ENCODE measurements at places on chromosomes 6 and 20. TPM values are rescaled to one million over a fixed set of nuclear protein-coding genes. Genes with fewer than 3 reads are reported as not detected.

The BMP7 gene
- total RNA-seq, result not detected

GRCh38 chr20:62584671-62585460, 57.4 kb upstream of the SLCO4A1 start:
- peaks cover 3% of the 10 kb centered on the region for H3K4me1 ChIP-seq
- no peak for DNase-seq
- peaks cover 51% of the 10 kb centered on the region for H3K27me3 ChIP-seq
- no peak overlapping the region for H3K4me3 ChIP-seq

The OPRM1 gene
- not detected for total RNA-seq

GRCh38 chr6:154921482-154921881, 73.6 kb upstream of the TIAM2 start:
- H3K4me1 ChIP-seq, result no peaks in the 10 kb centered on the region
- no peaks in the 10 kb centered on the region for H3K36me3 ChIP-seq
- H3K4me3 ChIP-seq, result no peak overlapping the region

DNA sequence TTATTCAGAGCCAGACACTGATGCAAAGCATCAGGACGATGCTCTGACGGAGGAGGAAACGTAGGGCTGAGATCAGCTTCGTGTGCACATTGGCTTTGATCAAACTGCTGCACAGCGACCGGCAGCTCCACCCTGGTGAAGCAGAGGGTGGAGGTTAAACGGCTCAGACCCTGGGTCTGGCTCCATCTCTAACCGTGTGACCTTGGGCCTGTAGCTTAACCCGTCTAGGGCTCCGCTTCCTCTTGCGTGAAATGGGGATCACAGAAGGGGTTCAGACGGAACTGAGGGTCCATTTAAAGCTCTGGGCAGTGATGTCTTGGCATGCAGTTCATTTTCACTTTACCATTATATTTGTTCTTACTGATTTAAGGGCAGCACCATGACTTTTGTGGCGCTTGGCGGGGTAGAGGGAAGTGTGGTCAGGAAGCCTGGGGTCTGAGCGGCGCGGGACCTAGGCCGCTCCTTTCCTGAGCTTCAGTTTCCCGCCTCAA, 644 bp downstream of the RBL1 start:
- peak overlapping the region; percentile 92 for H3K27ac ChIP-seq
- H3K36me3 ChIP-seq, result peaks cover 12% of the 10 kb centered on the region
- peak; percentile 49 for DNase-seq
- H3K27me3 ChIP-seq, result no peaks in the 10 kb centered on the region
- peaks cover 37% of the 10 kb centered on the region for H3K4me1 ChIP-seq

The DLK2 gene
- total RNA-seq, result 0.36 TPM

DNA sequence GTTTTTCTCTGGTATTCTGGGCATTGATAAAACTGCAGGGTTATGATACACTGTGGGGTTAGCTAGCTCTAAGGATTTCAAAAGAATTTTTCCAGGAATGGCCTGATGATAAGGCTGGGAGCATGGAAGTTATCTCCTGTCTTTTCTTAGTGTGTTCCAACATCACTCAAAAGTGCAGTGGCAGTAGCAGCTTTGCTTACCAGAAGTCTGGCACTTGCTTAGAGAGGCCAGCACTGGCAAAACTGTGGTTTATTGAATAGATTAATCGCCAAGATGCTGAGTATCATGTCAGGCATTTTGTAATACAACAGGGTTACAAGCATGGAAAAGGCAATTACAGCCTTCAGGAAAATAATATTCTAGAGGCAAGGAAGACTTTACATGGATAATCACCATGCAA, 719.5 kb upstream of the GJE1 start:
- H3K27ac ChIP-seq, result no peak overlapping the region
- no peak overlapping the region for H3K4me3 ChIP-seq
- no peaks in the 10 kb centered on the region for H3K36me3 ChIP-seq
- no peaks in the 10 kb centered on the region for H3K4me1 ChIP-seq

GRCh38 chr6:27280064-27280539, 32.0 kb downstream of the POM121L2 start:
- H3K27ac ChIP-seq, result no peak overlapping the region
- H3K4me3 ChIP-seq, result no peak overlapping the region
- H3K4me1 ChIP-seq, result peaks cover 2% of the 10 kb centered on the region
- no peaks in the 10 kb centered on the region for H3K36me3 ChIP-seq

The SLC35F1 gene
- total RNA-seq, result not detected

The PTCRA gene
- not detected for total RNA-seq

The ZC3H12D gene
- total RNA-seq, result 71.0 TPM

DNA sequence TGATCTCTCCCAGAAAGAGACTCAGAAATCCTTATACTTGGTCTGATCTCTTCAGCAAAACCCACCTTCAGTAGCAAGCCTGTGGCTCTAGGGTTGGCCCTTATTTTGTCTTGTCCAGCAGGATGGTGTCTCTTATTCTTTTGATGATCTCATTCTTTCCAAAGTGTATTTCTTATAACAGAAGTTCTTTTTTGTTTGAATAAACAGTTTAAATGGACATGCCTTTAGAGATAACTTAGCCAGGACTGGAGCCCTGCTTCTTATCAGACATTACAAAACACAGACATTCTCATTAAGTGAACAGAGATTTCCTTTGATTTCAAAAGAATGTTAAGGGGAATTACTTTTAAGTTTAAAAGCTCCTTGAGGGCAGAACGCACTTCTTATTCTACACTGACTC, 31.7 kb downstream of the KCNS1 start:
- H3K36me3 ChIP-seq, result peaks cover 62% of the 10 kb centered on the region
- H3K4me3 ChIP-seq, result no peak overlapping the region
- no peaks in the 10 kb centered on the region for H3K27me3 ChIP-seq
- H3K4me1 ChIP-seq, result peaks cover 10% of the 10 kb centered on the region

- H3K27ac ChIP-seq, result no peak overlapping the region
- no peak overlapping the region for H3K4me3 ChIP-seq
- H3K36me3 ChIP-seq, result no peaks in the 10 kb centered on the region
- H3K4me1 ChIP-seq, result peaks cover 8% of the 10 kb centered on the region
- DNase-seq, result no peak
Measured at GRCh38 chr6:19802656-19803055, 34.5 kb upstream of the ID4 start.

DNA sequence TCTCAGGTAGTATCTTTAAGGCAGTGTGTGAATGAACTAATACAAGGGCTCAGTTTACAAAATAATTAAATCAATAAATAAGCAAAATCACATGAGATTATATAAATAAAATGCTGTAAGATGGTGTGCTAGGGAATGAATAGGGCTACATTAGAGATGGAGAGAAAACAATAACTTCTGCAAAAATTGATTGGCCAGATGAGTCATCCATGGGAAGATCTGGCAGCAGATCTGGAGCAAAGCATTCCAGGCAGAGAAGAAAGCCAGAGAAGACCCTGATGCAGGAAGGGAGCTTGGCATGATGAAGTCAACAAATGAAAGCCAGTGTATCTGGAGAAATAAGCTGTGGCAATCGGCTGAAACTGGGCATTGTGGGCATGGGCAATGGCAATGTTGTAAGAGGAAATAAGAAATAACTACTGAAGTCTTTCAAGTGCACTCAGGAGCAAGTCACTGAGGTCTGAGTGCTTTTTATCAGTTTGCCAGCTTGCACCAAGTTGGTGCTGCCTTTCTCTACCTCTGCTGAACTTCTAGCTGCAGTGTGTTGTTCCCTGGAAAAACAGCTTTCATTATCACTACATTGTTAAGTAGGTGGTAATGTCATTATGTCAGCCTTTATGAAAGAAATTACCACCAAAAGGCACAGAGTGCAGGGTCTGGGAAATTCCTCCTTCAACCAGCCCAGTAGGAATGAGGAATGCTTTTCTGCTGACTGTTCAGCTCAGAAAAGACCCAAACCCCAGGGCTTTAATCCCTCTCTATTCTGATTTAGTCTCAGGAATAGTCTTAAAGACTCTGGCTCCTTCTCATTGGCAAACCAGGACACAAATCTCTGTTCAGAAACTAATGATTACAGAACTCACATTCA, 231.6 kb downstream of the HTR1B start:
- H3K4me1 ChIP-seq, result no peaks in the 10 kb centered on the region
- DNase-seq, result no peak
- no peaks in the 10 kb centered on the region for H3K27me3 ChIP-seq
- H3K36me3 ChIP-seq, result no peaks in the 10 kb centered on the region
- H3K27ac ChIP-seq, result no peak overlapping the region
- no peak overlapping the region for H3K4me3 ChIP-seq

GRCh38 chr20:10090588-10091166, 55.9 kb downstream of the ANKEF1 start:
- H3K4me3 ChIP-seq, result no peak overlapping the region
- H3K36me3 ChIP-seq, result no peaks in the 10 kb centered on the region
- no peaks in the 10 kb centered on the region for H3K27me3 ChIP-seq
- DNase-seq, result peak; percentile 42
- H3K27ac ChIP-seq, result no peak overlapping the region

- H3K4me1 ChIP-seq, result no peaks in the 10 kb centered on the region
- H3K36me3 ChIP-seq, result no peaks in the 10 kb centered on the region
- H3K27me3 ChIP-seq, result no peaks in the 10 kb centered on the region
- H3K4me3 ChIP-seq, result no peak overlapping the region
- DNase-seq, result no peak
Measured at GRCh38 chr6:150377211-150377781, 8.5 kb downstream of the IYD start.

GRCh38 chr20:50017576-50018248, 34.9 kb downstream of the SNAI1 start:
- no peaks in the 10 kb centered on the region for H3K36me3 ChIP-seq
- H3K4me3 ChIP-seq, result no peak overlapping the region
- H3K4me1 ChIP-seq, result peaks cover 2% of the 10 kb centered on the region
- no peaks in the 10 kb centered on the region for H3K27me3 ChIP-seq

DNA sequence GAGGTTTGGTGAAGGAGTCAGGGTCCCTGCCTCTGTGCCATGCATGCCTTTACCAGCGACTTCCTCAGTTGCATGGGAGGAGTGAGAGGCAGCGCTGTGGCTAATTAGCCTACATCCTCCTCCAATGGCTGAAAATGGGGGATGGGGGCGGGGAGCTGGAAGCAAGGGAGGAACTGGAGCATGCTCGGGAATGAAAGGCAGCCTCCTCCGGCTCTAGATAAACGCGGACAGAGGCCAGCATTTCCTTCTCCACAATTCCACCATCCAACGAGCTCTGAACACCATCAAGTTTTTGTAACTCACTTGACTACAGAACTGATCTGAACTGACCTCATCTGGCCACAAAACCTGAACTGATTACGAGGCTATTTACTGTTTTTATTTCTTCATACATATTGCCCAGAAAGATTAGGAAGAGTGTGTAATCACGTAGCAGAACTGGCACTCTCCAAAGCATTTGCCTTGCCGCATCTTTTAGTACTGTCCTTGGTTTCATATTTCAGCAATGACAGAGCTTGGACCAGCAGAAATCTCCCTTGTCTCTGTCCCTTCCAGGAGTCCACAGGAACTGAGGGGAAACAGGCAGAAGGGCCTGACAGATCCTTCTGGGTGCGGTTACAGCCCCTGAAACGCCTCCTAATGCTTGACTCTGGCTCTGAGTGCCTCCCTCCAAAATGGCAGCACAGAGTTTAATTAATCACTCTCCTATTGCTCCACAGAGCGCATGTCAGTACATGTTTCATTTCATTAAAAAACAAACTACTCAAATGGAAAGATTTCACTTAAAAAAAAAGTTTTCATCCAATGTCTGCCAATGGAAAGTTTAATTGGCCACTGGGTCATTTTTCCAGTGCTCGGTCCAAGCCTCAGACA, 58.2 kb upstream of the TRAF3IP2 start:
- peaks cover 83% of the 10 kb centered on the region for H3K36me3 ChIP-seq
- no peaks in the 10 kb centered on the region for H3K4me1 ChIP-seq
- H3K4me3 ChIP-seq, result no peak overlapping the region
- no peaks in the 10 kb centered on the region for H3K27me3 ChIP-seq
- no peak overlapping the region for H3K27ac ChIP-seq

- no peaks in the 10 kb centered on the region for H3K27me3 ChIP-seq
- H3K4me1 ChIP-seq, result no peaks in the 10 kb centered on the region
- no peak overlapping the region for H3K27ac ChIP-seq
- no peaks in the 10 kb centered on the region for H3K36me3 ChIP-seq
Measured at GRCh38 chr6:115675443-115675842, 385.2 kb downstream of the FRK start.

DNA sequence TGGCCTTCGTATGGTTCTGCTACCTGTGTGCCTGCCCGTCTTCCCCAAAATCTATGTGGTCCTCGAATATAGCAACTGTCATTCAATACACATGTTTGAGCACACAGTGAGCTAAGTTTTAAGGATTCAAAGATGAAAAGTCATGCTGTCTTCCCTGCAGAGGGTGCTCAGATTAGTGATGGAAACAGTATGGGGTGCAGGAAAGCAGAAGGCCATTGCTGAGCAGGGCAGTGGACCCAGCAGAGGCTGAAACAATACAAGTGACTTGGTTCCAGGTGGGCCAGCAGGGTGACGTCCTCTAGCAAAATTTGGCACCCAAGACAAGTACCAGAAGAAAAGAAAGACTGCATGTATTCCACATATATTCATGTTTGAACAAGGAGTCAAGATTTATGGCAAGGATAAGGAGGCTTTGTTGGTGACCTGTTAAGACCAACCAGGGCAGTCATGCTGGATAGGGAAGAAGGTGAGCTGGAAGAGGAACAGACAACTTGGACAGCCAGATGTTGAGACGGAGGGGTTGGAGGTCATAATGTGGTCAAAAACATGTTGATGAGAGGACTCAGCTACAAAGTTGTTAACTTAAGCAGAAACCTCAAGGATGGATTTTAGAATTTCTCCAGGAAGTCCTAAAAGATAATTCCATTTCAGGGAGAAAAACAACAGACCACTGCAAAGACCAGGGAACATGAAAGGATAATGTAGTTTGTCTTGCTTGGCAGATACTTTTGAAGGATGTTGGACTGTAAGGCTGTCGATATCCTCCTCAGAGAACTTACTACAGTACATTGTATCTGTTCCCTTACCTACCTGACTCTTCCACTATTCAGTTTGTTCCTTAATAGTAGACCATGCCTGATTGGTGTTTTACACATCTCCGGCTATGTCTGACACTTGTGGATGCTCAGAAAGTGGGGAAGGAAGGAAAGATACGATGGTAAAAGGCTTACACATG, 2.5 kb downstream of the HLA-DQA1 start:
- H3K4me3 ChIP-seq, result no peak overlapping the region
- no peaks in the 10 kb centered on the region for H3K36me3 ChIP-seq
- no peaks in the 10 kb centered on the region for H3K4me1 ChIP-seq
- H3K27ac ChIP-seq, result no peak overlapping the region

- H3K36me3 ChIP-seq, result no peaks in the 10 kb centered on the region
- H3K27me3 ChIP-seq, result no peaks in the 10 kb centered on the region
- no peak for DNase-seq
- H3K4me3 ChIP-seq, result no peak overlapping the region
Measured at GRCh38 chr6:54299542-54300269, 8.5 kb upstream of the TINAG start.

DNA sequence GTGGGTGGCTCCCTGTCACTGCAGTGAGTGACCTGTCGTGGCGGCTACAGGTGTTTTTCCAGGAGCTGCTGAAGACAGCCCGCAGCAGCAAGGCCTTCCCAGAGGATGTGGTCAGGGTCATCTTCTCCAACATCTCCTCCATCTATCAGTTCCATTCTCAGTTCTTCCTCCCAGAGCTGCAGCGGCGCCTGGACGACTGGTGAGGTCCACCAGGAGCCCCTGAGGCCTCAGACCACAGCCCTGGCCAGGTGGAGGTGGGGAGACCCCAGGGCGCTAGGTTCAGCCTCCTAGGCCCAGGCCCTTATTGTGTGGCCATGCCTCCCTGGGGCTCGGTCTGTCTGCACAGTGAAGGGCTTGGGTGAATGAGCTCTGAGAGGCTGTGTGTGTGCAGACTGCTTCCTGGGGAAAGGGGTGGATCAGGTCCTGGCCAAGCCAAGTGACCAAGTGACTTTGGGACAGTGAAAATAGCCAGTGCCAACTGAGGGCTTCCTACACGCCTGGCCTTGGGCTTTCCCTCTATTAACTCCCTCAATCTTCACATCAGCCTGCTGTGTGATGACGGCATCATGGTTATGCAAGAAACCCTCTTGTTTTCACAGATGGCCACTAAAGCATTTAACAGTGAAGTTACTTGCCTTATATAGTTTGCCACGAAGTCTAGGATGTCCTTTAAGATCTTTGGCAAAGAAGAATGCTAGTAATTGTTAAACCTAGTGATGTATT, 6.4 kb downstream of the FGD2 start:
- peaks cover 7% of the 10 kb centered on the region for H3K4me1 ChIP-seq
- no peak overlapping the region for H3K27ac ChIP-seq
- no peak for DNase-seq
- no peaks in the 10 kb centered on the region for H3K36me3 ChIP-seq
- H3K27me3 ChIP-seq, result no peaks in the 10 kb centered on the region
